ENCODE measurements at places on chromosomes 11 and 22.

DNA sequence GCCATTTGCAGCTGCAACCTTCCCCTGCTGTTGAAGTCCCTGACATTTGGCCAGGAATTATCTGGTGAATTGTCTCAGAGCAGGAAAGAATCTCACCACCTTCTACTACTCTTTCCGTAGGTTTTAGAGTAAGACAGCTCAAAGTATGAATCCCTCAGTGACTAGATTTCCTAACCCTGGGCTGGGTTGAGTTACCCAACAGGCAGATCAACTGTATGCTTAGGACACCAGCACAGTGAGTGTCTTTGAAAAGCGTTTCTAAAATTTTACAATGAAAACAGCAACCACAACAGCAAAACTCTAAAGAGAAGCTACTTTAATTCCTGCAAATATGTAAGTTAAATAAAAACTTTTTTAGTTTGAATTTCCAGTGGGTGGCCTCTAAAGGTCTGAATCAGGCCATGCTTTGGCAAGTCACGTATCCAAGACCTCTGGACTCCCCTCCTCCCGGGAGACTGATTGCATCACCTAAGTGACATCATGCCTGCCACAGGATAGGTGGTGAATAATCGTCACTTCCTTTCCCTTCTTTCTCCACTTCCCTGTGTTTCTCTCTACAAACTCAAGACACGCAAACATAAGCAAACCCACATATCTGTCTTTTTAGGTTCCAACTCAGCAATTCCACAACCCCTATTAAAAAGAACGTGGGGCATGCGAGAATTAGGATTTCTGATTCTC, 7.8 kb downstream of the OR8B12 start:
- no peak for DNase-seq

GRCh38 chr11:94786264-94787126, 18.3 kb downstream of the AMOTL1 start:
- no peak for DNase-seq

- DNase-seq: no peak
Measured at GRCh38 chr22:21624120-21624879, 5.5 kb downstream of the YDJC start.

DNA sequence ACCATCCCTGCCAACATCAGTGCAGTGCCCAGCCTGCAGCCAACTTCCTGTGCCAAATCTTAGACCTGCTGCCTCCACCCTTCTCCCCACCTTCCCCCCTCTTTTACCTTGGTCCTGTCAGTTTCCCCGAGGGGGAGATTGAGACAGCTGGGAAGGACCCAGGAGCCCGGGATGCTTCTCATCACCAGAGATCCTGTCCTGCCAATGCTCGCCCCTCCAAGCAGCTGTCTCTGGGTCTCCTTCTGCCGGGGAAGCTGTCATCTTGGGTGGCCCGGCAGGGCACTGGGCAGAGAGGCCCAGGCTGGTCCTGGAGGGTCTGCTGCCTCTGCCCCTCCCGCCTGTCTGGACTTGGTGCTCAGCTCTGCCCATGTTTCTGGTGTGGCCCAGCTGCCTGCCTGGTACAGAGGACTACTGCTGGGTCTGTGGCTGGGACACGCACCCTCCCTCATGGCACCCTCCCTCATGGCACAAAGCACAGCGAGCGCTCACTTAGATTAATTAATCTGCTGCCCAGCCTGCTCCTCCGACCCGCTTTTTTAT, 60.4 kb upstream of the THY1 start:
- DNase-seq: no peak

GRCh38 chr11:33724644-33725035, 11.6 kb downstream of the CD59 start:
- no peak for DNase-seq

GRCh38 chr11:60252213-60253108, 9.5 kb upstream of the MS4A4E start:
- DNase-seq: no peak

DNA sequence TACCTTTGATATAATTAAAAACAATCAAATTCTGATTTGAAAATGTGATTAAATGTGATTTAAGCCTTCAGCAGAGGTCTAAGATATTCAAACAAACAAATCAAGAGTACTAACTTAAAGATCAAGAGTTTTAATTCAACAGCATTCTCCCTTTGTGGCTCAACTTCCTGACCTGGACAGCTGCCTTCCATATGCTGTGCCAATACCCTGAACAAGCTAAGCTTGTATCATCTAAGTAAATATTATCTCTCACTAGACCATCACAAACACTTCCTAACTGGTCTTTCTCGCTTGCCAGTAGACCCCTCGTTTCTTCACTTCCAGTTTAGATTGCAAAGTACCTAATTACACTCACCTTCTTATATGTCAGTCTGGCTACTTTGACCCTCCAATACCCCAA, 35.9 kb upstream of the P4HA3 start:
- no peak for DNase-seq

DNA sequence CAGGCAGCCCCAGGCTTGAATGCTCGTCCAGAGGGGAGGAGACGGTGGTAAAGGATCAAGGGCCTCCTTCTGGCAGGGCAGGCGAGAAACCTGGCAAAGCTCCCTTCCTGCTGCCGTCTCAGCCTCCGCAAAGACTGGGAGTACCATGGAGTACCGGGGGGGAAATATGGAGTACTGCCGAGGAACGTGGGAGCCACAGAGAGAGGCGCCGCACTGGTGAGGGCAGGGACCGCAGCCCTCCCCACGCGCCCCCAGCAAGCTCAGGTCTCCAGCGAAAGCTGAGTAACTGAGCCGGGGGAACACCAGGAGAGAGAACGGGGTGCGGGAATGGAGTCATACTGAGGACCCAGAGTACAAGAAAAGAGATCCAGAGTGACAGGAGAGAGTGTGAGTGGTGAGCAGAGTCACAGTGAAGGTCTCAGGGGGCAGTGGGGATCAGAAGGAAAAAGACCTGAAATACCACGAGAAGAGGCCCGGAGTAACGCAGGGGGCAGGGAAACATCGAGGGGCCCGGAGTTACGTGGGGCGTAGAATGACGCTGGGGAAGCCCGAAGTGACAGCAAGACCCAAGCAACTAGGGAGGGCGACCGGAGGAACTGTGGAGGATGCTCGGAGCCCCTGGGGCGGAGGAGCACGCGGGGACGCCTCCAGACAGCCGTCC, 740 bp downstream of the EML3 start:
- DNase-seq: peak; percentile 72

DNA sequence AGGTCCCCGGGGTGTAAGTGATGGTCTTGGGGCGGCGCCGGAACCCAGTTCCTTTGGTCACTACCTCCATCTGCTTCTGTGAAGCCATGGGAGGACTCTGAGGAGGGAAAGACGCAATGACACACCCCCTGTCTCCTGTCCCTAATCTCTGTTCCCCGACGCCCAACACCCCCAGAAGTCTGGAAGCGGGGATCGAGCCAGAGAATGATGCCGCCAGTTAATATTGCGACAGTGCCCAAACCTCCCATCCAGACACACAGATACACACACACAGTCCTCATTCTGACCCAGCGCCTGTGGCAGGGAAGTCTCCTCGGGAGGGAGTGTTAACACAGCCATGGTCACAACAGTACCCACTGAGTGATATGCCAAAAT, 352 bp downstream of the C22orf23 start:
- DNase-seq: no peak

- no peak for DNase-seq
Measured at GRCh38 chr11:36404831-36405230, 105.2 kb downstream of the TRAF6 start.

- no peak for DNase-seq
Measured at GRCh38 chr11:69634069-69634468, 6.9 kb upstream of the CCND1 start.

GRCh38 chr11:35276396-35277145, 137.6 kb downstream of the CD44 start:
- DNase-seq: no peak

GRCh38 chr11:102946237-102946636, 9.3 kb downstream of the MMP13 start:
- DNase-seq: no peak

DNA sequence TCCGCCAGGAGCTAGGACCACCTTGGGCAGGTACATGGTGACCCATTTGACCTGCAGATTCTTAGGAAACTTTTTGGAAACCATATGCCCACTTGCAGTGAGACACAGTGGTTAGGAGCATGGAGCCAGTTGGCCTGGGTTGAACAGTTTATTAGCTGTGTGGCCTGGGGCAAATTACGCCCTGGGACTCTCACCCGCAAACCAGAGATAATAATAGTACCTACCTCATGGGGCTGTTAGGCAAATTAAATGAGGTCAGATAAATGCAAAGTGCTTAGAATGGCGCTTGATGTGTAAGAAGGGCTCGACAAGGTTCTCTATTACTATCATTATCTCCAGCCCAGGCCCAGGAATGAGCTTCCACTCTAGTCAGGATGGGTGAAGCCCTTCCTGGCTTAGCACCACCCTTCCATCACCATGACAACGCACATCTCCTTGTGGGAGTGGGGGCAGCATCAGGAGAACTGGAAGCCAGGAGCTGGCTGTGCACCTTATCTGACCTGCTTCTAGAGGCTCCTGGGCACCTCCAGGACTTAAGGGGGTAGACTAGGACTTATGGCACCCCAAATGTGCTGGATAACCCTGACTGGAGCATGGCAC, 5.1 kb downstream of the SYT12 start:
- no peak for DNase-seq

DNA sequence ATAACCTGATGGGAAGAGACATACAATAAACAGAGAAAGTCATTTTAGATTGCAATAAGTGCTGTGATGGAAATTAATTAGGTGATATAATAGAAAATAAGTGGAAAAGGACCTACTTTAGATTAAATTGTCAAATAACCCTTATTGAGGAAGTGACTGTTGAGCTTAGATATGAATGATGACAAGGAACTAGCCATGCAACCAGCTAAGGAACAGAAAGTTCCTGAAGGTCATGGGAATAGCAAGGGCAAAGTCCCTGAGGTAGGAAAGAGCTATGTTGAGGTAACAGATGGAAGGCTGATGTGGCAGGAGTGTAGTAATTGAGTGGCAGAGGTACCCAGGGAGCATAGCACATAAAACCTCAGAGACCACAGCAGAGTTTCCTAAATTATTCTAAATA, 135.2 kb downstream of the WNT11 start:
- DNase-seq: no peak

DNA sequence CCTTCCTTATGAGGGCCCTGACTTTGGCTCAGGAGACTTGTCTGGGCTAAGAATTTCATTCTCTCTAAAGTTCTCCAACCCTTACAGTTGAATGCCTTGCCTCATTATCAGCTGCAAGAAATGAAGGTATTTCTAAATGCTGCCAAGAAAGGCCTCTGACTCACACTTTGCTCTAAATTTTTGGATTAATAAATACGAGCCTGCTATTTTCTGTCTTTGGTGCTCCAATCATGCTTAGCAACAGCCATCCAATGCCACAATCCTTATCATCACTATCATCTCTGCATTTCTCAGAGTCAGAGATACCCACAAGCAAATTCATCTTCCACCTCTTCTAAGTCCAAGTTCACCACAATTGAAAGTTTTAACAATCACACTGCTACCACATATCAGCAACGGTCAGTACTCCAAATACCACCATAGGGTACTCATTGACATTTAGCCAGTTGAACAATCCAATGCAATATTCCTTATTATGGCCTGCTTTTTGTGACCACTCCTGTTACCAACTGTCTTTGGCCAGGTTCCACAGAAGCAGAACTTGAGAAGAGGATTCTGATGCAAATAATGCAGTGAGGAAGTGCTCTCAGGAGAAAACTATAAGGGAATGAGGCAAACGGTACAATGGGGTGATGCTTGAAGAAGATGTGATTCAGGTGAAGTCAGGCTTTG, 5.7 kb downstream of the PATE2 start:
- no peak for DNase-seq

- no peak for DNase-seq
Measured at GRCh38 chr11:120173807-120174206, 35.9 kb upstream of the TRIM29 start.

- DNase-seq: no peak
Measured at GRCh38 chr11:90187839-90188238, 35.0 kb downstream of the CHORDC1 start.

All from DMS79 treated with DMSO at 0.1 percent for 48 hours (cell line).